ENCODE measurements at places on chromosomes 3 and 15.

GRCh38 chr3:88030210-88030609 is 28.6 kb downstream of the CGGBP1 start:
- DNase-seq: no peak

- no peak for DNase-seq
Observed at GRCh38 chr3:71194785-71195184, 388.7 kb downstream of the FOXP1 start.

DNA sequence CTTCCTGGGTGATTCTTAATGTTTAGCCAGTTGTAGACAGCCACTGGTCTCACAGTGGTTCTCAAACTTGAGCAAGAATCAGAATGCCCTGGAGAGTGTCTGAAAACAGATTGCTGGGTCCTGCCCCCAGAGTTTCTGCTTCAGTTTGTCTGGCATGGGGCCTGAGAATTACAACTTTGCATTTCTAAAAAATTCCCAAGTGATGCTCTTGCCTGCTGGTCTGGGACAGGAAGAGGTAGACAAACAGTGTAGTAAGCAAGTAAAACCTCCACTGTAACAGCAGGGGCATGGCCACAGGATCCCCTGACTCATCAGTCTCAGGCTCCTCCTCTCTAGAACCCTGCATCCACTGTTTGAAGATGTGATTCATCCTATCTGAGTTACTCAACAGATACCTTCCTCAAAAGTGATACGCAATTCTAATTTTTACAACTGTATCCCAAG is 36.5 kb downstream of the DZIP1L start:
- DNase-seq: peak; percentile 84

- DNase-seq: no peak
Observed at GRCh38 chr3:22582266-22582665, 620.9 kb upstream of the UBE2E2 start.

DNA sequence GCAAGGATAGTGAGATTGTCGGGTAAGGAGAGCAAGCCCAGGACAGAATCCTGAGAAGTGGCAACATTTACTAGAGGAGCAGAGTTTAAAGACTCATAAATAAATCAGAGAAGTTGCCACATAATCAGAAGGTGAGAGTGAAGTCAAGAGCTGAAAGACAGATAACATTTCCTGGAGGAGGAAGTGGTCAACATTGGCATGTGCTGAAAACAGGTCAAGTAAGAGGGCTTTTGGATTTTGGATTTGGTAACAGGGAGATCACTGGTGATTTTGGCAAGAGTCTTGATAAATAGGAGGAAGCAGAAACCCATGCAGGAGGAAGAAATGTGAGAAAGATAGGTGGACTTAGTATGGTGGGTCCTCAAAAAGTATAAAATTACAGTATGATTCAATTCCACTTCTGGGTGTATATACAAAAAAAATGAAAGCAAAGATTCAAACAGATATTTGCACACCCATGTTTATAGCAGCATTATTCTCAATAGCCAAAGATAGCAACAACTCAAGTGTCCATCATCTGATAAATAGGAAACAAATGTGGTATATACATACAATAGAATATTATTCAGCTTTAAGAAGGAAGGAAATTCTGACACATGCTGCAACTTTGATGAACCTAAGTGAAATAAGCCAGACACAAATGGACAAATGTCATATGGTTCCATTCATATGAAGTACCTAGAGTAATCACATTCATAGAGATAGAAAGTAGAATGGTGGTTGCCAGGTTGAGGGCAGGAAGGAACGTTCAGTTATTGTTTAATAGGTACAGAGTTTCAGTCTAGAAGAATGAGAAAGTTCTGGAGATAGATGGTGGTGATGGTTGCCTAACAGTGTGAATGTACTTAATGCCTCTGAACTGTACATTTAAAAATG is 27.3 kb upstream of the MBNL1 start:
- no peak for DNase-seq

DNA sequence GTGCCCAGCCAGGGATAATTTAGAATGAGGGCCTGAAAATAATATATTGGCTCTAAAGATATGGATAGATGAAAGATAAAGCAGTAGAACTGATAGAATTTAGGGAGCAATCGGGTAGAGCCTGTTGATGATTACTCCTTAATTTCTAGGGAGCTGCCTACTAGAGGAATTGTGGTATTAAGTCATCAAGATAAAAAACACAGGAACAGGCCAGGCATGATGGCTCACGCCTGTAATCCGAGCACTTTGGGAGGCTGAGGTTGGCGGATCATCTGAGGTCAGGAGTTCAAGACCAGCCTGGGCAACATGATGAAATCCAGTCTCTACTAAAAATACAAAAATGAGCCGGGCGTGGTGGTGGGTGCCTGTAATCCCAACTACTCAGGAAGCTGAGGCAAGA is 130.4 kb downstream of the PCCB start:
- no peak for DNase-seq

DNA sequence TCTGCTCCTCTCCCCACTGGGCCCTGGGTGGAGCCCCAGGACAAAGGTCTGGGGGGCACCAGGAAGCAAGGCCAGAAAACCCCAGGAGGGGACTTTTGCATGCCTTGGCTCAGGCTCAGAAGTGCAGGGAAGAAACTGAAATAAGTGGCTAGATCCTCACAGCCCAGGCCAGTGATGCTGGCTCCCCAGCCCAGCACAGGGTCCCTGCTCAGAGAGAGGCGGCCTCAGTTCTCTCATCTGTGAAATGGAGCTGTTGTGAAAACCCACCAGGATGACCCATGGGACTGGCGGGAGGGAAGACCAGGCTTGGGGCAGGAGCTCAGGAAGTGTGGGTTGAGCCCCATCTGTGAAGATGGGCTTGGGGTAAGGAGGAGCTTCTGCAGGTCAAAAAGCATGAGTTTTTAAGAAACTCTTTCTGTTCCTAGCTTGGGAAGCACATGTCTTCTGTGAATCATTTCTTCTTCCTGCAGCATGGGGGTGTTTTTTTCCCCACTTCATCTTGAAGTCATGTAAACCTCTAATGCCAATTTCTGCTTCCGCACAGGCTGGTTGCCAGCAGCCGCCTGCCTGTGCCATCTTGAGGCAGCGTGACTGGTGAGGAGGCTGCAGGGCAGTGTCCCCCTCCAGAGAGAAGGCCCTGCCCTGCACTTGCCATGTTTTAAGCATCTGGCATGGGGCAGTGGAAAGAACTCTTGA is 118.6 kb downstream of the SMAD6 start:
- no peak for DNase-seq

- DNase-seq: no peak
Observed at GRCh38 chr3:12237912-12238650, 50.8 kb upstream of the PPARG start.

DNA sequence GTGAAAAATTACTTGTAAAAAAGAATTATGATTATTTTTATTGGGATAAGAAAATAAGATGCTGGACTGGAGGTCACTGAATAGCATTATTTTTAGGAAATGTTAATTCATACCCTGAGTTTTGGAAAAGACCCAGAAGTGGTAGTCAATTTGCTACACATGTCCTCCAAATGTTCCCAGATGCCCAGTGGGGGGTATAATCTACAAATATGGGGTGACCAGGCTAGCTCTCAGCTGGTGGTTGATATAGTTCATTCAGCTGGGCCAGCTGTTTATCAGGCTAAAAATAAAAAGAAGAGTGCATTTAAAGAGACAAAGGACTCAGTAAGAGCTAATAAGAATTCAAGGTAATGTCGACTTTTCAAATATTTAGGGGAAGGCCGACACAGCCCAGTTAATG is 402.0 kb upstream of the GOLIM4 start:
- no peak for DNase-seq

GRCh38 chr3:23253214-23253613 is 50.1 kb downstream of the UBE2E2 start:
- DNase-seq: no peak

- peak; percentile 46 for DNase-seq
Observed at GRCh38 chr15:66252685-66253417, 699 bp downstream of the MEGF11 start.

DNA sequence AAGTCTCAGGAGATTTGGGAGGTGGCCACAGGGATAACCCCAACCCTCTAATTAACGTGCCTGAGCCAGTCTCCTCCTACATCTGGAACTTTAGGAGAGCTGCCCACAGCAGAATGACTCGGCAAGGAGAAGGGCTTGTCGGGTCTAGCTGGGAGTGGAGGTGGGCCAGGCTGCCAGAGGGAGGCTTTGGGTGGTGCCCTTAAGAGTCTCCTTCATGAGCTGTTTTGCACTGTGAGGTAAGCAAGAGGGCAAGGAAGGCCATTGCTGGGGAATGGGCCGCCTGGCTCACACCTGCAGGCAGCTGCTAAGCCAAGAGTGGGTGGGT is 3.6 kb upstream of the TNK2 start:
- peak; percentile 10 for DNase-seq

GRCh38 chr3:193884652-193885051 is 251.3 kb upstream of the HES1 start:
- no peak for DNase-seq

GRCh38 chr15:78629031-78629715 is 8.4 kb upstream of the CHRNA3 start:
- no peak for DNase-seq

DNA sequence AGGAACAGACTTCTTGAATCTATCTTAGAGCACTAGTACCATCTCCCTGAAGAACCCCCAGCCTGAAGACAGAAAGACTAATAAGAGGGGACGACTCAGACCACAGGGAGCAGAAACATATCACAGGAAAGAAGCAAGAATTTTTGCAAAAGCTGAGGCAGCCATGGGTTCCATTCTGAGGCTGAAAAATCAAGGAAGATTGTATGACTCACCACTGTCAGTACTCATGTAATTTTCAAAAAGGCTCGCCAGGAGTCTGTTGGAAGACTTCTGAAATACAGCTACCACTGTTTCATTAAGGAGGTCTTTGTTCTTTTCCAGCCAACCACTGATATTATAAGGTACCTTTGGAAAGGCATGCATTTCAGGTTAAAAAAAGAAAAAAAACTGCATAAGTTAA is 47.5 kb downstream of the MYH15 start:
- DNase-seq: no peak

DNA sequence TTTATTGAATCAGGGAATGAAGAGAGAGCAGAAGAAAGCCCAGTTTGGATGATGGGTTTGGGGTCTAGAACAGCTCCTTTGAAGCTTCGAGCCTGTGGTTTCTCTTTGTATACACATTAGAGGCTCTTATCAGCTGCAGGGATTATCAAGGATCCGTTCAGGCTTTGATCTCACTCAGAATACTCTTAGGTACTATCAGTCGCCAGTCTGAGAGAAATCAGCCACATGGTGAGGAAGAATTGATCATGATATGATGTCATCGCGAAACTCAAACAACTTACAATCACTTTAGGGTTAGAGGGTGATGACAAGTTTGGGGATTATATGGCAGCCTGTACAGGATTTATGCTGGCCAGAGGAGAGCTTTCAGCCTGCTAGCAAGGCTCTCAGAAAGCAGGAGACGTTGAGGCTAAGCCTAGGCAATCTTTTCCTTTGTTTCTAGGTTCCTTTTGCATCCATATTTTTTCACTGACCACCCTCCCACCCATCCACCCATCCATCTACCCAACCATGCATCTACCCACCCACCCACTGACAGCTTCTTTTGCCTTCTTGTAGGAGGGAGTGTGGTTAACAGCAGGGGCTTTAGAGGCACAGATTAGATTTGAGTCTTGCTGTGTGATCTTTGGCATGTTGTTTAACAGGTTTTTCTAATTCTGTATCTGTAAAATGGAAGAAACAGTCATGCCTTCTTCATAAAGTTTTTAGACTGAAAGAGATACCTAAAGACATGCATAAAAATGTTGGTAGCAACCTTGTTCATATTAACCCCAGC is 330.4 kb upstream of the LRRFIP2 start:
- DNase-seq: no peak

- no peak for DNase-seq
Observed at GRCh38 chr3:38578081-38578475, 71.4 kb downstream of the SCN5A start.

DNA sequence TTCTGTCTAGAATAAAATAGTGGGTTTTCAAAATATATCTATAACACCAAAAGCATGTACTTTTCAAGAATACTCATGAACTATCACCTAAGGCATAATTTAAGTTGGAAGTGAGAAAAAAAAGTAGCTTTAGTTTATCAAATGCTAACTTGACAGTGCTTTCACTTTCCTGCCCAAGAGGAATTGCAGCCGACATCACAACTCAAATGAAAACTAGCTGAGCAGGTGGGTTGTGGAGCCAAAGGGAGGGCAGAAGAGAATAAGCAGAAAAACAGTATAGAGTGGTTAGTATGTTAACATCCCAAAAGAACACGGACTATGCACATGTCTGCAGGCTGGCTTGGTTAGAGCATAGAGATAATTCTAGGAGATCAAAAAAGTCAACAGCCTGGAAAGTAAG is 120.9 kb downstream of the NEDD4 start:
- no peak for DNase-seq

DNA sequence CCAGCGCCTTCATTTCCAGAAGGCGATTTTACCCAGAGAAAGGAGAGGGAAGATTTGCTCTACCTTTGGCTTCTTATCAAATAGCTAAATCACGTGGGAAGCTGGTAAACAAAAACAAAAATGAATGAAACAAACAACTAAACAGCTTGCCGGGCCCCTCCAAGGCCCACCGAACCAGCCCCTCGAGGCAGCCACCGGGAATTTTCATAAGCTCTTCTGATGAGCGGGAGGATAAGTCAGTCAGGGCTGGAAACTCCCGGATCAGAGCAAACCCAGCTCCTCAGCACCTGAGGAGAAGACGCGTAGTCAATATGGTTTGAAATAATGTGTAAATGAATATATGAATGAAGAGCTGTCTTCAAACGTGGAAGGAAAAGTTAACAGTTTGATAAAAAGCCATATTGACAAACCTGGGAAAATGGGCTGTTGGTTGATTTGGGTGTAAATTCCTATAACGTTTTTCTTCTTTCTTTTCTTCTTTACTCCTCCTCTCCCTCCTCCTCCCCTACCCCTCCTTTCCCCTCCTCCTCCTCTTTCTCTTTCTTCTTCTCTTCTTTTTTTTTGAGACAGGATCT is 10.7 kb downstream of the RPLP1 start:
- no peak for DNase-seq

DNA sequence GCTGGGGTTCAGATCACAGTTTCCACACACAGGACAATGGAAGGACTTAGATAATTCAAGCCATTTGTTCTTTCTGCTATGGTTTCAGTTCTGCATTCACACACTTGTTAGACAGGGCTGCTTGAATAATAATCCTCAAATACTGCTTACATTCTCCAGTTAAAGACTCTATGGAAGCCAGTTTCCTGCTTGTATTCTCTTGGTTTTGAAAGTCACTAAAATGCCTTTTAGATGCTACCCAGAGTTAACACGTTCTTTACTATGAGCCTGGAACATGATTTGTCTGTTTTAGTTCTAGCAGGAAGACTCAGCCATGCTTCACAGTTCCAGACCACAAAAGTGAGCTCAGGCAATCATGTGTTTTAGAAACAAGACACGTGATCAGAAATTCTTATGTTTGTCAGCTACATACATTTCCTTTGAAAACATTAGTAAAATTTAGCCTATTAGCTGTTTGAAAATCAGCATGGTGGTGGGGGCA is 152.4 kb downstream of the LEKR1 start:
- no peak for DNase-seq

GRCh38 chr15:85667491-85668424 is 127.0 kb downstream of the KLHL25 start:
- peak; percentile 81 for DNase-seq

- DNase-seq: no peak
Observed at GRCh38 chr15:39479911-39480310, 101.0 kb upstream of the THBS1 start.

Measured in AG08396 (cell line).